ENCODE measurements at places on chromosomes 12 and 14. TPM values are rescaled to one million over a fixed set of nuclear protein-coding genes. Genes with fewer than 3 reads are reported as not detected.
A peak's percentile ranks its signal among the peaks of the same experiment; 100 is the strongest.

GRCh38 chr14:69047255-69047654, 68.2 kb upstream of the ACTN1 start:
- H3K27ac ChIP-seq = no peak overlapping the region
- H3K4me1 ChIP-seq = peaks cover 13% of the 10 kb centered on the region
- DNase-seq = no peak
- no peaks in the 10 kb centered on the region for H3K36me3 ChIP-seq
- H3K27me3 ChIP-seq = no peaks in the 10 kb centered on the region
- H3K4me3 ChIP-seq = no peak overlapping the region

DNA sequence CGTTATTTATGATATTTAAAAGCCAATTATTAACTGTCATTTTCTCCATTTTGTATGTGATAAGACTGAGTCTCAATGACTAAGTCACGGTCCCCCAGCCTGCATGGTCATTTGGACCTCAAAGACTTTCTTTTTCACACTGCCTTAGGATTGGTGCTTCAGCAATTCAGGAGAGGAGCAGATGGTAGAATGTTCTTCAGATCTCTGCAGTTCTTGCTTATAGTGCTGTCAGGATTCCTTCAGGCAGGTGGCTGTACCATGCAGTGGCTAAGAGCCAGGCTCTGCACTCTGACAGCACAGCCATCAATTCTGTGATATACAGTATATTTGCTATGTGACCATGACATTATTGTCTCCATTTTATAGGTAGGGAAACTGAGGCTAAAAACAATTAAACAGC, 18.7 kb downstream of the SSPN start:
- DNase-seq = no peak
- no peak overlapping the region for H3K27ac ChIP-seq
- H3K4me3 ChIP-seq = no peak overlapping the region
- no peaks in the 10 kb centered on the region for H3K27me3 ChIP-seq

GRCh38 chr14:102077382-102077709, 9.5 kb downstream of the HSP90AA1 start:
- DNase-seq = no peak
- H3K27ac ChIP-seq = no peak overlapping the region
- H3K27me3 ChIP-seq = no peaks in the 10 kb centered on the region
- H3K4me1 ChIP-seq = no peaks in the 10 kb centered on the region

- no peak for DNase-seq
- H3K27ac ChIP-seq = no peak overlapping the region
- H3K4me1 ChIP-seq = no peaks in the 10 kb centered on the region
- H3K36me3 ChIP-seq = peaks cover 39% of the 10 kb centered on the region
- H3K27me3 ChIP-seq = no peaks in the 10 kb centered on the region
- no peak overlapping the region for H3K4me3 ChIP-seq
These were observed 13.9 kb downstream of the LDHB start for GRCh38 chr12:21643758-21644157.

DNA sequence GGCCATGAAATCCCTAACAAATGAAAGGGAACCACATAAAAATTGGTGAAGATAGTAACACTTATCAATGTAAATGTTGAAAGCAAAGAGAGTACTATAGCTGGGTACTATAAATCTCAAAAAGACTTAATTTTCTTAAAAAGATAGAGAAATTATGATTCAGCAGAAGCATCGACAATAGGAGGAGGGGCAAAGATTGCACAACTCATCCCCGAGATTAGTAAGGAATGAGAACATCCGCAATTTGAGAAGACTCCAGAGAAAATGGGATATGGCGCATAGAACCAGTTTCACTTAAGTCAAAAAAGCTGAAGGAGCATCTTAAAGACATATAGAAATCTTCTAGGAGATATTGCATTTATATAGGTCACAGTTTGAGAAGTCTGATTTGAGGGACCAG, 220.2 kb upstream of the SLC16A7 start:
- H3K36me3 ChIP-seq = no peaks in the 10 kb centered on the region
- H3K4me1 ChIP-seq = no peaks in the 10 kb centered on the region
- DNase-seq = no peak

GRCh38 chr12:131895640-131896079, 1.2 kb downstream of the ULK1 start:
- H3K27me3 ChIP-seq = no peaks in the 10 kb centered on the region
- H3K36me3 ChIP-seq = peaks cover 12% of the 10 kb centered on the region
- H3K4me1 ChIP-seq = peaks cover 16% of the 10 kb centered on the region
- DNase-seq = no peak

DNA sequence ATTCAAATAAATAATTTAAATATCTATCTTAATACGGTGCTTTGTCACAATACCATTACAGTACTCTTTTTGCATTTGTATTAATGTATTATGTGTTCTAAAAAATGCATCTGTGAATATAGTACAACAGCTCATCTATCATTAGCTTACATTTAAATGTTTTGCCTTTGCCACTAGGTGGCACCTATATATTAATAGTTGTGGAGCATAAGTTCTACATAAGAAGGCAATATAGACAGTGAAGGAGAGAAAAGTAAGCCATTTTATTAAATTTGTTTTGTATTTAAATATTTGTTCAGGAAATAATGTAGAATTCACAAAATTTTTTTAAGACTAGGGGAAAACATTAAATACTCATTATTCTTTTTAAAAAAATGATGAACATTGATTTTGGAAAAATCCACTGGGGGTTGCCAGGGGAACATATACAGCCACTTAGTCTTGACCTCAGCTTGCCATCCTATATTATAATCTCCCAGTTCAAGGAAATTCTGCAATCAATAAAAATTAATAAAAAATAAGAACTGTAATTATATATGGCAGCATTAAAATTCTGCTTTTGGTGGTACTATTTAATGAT, 9.8 kb downstream of the CCER1 start:
- H3K36me3 ChIP-seq = no peaks in the 10 kb centered on the region
- H3K27me3 ChIP-seq = no peaks in the 10 kb centered on the region
- H3K4me1 ChIP-seq = no peaks in the 10 kb centered on the region
- no peak for DNase-seq
- H3K4me3 ChIP-seq = no peak overlapping the region

DNA sequence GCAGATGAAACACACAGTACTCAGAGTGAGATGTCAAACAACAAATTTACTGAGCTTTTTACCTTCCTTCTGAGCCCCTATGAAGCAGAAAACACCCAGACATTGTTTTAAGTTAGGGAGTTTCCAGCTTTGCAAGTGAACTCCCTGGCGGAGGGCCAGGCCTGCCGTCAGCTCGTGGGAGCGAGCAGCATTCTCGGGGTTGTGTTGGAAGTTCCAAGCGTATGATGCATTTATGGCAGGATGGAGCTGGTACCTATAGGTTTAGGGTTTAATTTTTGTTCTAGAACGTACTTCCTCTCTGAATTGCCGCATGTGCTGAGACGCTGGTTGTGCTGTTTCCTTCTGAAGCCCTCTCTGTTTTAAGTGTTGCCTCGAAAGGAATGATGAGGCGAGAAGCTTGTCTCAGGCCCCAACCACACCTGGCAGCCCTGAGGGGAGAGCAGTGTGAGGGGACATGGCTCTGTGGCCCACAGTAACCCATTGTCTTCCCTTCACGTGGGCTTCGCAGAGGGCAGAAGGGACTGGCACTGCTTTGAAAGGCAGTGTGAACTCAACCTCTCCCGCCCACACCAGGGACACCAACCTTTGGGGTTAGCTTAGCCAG, 76.6 kb downstream of the SSPN start:
- no peaks in the 10 kb centered on the region for H3K27me3 ChIP-seq
- no peaks in the 10 kb centered on the region for H3K36me3 ChIP-seq
- peak; percentile 73 for DNase-seq
- H3K4me3 ChIP-seq = no peak overlapping the region

Gene PRKAG1
- 34.1 TPM for total RNA-seq

Gene APOF
- total RNA-seq = not detected

Gene ARG2
- total RNA-seq = 13.2 TPM

Gene NELL2
- 39.2 TPM for total RNA-seq

Gene SLC7A7
- 787 TPM for total RNA-seq

Gene MYF6
- not detected for total RNA-seq

Data from Peyer's patch (tissue), 4 donors.